Caudate nucleus (tissue), 63 donors: ENCODE measurements at places on chromosomes 16 and 17.
A peak's percentile ranks its signal among the peaks of the same experiment; 100 is the strongest.

GRCh38 chr17:15307710-15308111, 33.7 kb downstream of the TEKT3 start:
- DNase-seq, result no peak

- DNase-seq, result no peak
Observed at GRCh38 chr16:51545951-51546350, 394.9 kb upstream of the SALL1 start.

GRCh38 chr16:67277294-67277998, 1.9 kb upstream of the PLEKHG4 start:
- no peak for DNase-seq

DNA sequence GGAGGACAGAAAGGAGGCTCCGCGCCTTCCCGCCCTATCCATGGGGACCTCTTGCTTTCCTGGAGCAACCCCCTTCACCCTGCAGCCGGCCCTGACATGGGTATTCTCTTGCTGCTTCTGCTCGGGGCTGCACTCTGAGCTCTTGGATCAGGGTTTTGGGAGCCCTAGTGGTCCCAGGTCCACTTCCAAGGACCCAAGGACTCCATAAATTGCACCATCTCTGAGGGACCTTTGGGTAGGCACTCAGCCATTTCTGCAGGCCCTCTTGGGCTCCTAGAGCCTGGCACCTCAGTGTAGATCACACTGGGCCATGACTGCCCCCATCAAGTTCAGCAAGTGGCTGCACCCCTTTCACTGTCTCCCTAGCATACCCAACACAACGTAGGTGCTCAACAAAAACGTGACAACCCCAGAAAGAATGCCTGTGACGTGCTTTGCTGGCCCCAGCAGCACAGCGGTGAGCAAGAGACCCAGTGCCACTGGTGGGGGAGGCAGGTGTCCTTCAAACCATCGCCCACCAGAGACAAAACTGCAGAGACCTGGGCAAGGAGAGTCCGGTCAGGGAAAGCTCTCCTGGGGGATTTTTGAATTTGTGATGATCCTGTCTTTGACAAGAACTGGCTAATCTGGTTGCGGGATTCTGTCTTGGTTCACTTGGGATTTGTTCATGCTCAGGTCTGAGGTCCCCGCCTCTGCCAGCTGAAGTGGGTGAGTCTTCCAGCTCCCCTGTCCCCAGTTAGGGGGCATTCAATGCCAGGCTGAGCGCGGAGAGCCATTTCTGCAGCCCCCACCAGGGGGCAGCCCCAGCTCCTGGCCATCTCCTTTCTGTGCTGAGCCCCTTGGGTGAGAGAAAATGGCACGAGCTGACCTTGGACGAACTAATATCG, 2.5 kb upstream of the RAB11FIP4 start:
- DNase-seq, result no peak

DNA sequence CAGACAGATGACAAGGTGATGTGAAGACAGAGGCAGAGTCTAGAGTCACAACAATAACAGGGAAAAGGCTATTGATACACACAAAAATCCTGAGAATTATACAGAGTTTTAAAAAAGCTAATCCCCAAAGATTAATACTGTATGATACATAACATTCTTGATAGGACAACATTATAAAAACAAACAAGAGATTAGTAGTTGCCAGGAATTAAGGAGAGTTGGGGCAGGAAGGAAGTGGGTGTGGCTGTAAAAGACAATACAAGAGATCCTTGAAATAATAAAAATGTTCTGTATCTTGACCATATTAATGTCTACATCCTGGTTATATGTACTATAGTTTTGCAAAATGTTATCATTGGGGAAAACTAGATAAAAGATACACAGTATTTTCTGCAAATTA, 309.5 kb upstream of the PMFBP1 start:
- DNase-seq, result no peak

DNA sequence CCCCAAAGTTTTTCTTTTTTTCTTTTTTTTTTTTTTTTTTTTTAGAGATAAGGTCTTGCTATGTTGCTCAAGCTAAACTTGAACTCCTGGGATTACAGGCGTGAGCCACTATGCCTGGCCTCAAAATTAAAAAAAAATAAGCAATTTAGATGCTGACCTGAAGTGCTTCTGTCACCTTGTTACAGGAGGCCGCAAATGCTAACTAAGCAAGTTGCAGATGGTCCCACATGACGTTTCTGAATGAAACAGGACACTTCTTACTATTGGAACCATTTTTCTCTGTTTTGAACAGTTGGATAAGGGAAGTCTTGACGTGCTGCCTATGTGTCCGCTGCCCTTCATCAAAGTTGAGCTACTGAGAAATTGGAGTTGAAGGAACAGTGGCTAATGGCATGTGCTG, 8.8 kb downstream of the ANKRD40CL start:
- DNase-seq, result no peak

DNA sequence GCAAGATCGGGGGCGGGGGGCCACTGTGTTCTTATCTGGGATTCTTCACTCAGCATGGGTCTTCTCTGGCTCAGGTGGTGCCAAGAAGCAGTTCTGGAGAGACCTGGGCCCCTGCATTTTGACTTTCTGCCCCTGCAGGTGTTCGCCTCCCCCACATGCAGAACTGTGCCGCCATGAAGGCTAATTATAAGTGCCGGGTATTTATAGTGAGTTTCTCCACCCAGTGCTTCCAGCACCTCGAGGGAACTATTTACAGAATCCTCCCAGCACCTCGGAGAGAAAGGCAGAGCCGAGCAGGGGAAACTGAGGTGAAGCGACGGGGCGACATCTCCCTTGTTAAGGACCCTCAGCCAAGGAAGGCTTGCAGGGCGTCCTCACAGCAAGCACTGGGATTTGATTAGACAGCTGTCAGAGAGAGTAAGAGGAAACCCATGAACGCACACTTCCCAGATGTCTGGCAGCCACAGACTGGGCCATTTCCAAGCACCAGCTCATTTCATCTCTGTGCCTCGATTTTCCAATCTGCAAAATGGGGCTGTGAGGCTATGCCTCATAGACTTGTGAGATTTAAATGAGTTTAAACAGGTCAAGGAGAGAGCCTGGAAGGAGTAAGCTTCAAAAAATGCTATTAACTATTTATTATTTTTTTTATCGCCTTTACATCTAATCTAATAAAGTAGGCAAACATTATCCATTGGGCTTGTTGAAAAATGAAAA, 36.4 kb upstream of the GRIN2A start:
- DNase-seq, result no peak

DNA sequence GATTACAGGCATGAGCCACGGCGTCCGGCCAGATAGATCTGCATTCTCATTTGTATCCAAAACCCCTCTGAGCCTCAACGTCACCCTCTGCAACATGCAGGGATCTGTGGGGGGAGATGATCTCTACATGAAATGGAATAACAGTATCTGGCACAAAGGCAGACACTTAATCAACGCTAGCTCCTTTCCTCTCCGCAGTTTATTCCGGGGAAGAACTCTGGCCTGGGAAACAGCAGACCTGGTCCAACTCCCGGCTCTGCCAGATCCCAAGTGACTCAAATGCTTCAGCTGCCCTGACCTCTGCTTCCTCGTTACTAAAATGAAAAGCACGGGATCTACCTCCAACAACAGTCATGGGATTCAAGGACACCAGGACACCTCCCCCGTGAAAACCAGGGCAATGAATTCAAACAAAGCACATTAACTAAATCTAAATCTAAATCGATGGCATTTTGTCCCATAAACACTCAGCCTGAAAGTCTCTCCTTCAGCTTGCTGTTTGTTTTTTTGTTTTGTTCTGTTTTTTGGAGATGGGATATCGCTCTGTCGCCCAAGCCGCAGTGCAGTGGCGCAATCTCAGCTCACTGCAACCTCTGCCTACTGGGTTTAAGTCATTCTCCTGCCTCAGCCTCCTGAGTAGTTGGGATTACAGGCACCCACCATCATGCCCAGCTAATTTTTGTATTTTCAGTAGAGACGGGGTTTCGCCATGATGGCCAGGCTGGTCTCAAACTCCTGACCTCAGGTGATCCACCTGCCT, 78.2 kb downstream of the NXN start:
- no peak for DNase-seq

DNA sequence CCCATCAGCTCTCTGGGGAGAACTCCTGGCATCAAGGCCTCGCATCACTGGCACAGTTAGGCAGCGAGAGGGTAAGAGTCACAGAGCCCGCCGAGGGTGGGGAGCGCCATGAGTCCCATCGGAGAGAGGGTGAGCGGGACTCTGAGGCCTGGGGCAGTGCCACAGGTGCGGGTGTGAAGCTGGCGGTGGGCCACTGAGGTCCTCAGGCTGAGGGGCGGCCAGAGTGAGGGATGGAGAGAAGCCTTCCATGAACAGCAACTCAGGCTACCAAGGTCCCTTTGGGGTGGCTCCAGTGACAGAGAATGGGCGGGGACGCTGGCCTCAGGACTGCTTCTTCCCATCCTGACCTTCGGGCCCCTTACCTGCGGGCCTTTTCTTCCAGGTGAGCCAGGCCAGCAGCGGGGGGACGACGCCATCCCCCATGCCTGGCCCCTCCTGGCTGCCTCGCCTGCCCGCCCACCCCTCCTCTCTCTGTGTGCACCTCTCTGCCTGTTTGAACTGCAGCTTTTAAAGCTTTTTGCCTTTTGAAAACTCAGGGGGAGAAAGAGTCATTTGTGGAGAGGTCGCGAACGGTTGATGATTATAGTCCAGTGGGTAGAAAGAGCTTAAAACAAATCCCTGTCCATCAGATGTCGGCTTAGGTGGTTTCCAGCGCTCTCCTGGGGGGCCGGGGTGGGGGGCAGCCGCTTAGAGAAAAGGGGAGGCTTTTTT, 149.3 kb upstream of the GSE1 start:
- no peak for DNase-seq

DNA sequence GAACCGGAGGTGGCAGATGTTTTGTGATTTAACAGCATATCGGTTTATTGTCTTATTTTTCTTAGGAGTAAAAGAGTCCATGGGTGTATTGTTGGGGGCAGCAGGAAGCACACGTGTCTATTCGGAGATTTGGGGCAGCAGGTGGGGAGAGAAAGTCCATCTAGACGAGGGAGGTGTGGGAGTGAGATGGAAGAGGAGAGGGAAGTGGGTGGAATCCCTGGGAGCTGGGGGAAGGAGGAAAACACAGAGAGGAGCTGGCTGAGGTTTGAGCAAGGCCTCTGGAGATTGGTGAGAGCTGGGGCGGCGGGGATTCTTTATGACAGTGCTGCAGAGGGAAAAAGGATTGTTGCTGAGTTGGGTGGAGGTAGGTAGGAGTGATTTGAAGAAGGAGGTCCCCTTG, 72.1 kb downstream of the PRKCB start:
- DNase-seq, result no peak

GRCh38 chr16:75160386-75160785, 12.1 kb downstream of the ZFP1 start:
- no peak for DNase-seq

DNA sequence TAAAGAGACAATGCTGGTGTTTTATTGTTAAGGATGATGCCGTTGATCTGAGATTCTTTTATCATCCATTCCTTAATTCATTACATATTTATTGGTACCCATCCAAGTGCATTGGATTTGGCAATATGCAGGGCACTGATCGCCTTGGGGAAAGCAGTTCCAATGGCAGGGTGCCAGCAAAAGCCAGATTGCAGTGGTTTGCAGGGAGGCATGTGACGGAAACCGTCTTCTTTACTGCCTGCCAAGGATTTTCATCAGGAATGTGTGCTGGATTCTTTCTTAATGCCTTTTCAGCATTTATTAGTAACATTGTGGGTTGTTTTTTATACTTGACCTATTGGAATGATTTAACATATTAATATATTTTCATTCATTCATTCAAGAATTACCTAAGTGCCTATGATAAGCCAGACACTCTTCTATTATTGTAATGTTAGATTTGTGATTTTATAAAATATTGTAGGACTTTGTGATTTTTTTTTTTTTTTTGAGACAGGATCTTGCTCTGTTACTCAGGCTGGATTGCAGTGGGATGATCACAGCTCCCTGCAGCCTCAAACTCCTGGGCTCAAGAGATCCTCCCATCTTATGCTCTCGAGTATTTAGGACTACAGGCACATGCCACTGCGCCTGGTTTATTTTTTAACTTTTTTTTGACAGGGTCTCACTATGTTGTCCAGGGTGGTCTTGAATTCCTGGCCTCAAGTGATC, 93.4 kb upstream of the TNRC6A start:
- no peak for DNase-seq

- DNase-seq, result no peak
Observed at GRCh38 chr16:65066651-65067050, 55.2 kb downstream of the CDH11 start.

- no peak for DNase-seq
Observed at GRCh38 chr17:4580291-4580690, 4.0 kb upstream of the SMTNL2 start.

- no peak for DNase-seq
Observed at GRCh38 chr16:3797473-3797872, 80.1 kb upstream of the TRAP1 start.

- peak; percentile 40 for DNase-seq
Observed at GRCh38 chr16:24010440-24011089, 174.8 kb downstream of the PRKCB start.

GRCh38 chr17:29574732-29575510, 6.4 kb downstream of the TP53I13 start:
- no peak for DNase-seq

- DNase-seq, result no peak
Observed at GRCh38 chr17:50035421-50035879, 20.5 kb upstream of the ITGA3 start.

- no peak for DNase-seq
Observed at GRCh38 chr16:69453936-69454335, 29.5 kb downstream of the CYB5B start.

DNA sequence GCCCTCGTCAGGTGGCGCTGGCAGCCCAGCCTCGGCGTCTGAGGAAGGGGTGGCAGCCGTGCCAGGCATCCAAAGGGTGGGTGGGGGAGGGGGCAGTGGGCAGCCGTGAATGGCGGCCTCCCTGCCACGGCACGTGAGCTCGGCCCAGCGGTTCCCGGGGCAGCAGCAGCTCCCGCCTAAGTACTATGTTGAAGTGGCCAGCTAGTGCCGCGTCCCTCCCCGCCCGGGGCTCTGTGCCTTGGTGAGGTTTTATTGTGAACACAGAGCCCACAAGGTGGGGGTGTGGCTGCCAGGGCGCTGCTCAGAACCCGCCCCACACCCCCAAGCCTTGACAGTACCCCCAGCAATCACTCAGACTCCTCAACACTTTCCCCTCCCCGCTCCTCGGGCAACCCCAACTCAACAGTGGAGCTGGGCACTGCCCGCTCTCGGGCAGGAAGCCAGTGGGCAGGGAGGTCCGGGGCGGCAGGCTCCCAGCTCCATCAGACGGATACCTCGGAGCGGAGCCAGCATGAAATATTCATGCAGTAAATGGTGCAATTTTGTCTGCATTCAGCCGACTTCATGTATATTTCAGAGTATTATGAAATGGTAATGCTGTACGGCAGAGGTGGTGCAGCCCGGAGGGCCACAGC, 80.4 kb downstream of the ENGASE start:
- no peak for DNase-seq

- no peak for DNase-seq
Observed at GRCh38 chr17:56392321-56392720, 201.2 kb upstream of the NOG start.

GRCh38 chr16:80733407-80733806, 71.0 kb downstream of the CDYL2 start:
- no peak for DNase-seq

GRCh38 chr17:17913695-17914332, 58.4 kb downstream of the TOM1L2 start:
- DNase-seq, result no peak
